ENCODE measurements at places on chromosomes 13 and 19. TPM values are rescaled to one million over a fixed set of nuclear protein-coding genes. Genes with fewer than 3 reads are reported as not detected.

- DNase-seq = no peak
Observed at GRCh38 chr13:25088562-25089221, 7.2 kb upstream of the PABPC3 start.

DNA sequence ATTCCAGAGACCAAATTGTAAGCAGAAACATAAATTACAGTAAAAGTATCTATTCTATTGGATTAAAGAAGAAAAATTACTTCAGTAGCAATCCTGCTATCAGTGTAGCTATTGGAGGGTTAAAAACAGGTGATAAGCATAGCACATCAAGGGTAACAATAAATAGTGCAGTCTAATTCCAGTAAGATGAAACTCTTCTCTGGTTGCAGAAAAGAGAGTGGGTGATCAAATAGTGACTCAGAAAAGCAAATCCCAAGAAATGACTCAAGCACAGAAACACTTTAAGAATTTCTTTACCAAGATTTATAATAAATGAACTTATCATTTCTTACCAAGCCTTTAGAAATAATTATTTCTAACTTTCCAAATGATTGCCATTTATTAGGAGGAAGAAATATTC is 135.7 kb downstream of the LMO7 start:
- DNase-seq = no peak

GRCh38 chr19:19226204-19226603 is 14.4 kb downstream of the NCAN start:
- no peak for DNase-seq

GRCh38 chr19:51417107-51417809 is at the start of gene SIGLEC10:
TSS of gene SIGLEC10 (minus strand) at chr19:51417642. CDS start at chr19:51417581, 61 bp downstream.
- DNase-seq = no peak

GRCh38 chr13:35630551-35631275 is 154.2 kb upstream of the MAB21L1 start:
- peak; percentile 10 for DNase-seq

DNA sequence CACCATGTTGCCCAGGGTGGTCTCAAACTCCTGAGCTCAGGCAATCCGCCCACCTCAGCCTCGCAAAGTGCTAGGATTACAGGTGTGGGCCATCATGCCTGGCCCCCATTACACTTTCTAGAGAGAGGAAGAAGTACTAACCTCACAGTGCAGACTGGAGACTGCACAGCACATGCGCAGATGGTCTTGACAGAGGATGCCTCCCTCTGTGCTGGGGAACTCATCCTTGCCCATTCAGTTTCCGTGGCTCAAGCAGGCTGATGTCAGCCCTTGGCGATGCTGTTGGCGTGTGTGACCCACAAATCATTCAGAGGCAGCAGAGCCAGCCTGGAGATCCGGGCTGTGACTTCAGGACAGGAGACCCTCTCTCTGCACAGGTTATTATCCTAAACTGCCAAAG is 14.6 kb upstream of the FFAR2 start:
- DNase-seq = no peak

DNA sequence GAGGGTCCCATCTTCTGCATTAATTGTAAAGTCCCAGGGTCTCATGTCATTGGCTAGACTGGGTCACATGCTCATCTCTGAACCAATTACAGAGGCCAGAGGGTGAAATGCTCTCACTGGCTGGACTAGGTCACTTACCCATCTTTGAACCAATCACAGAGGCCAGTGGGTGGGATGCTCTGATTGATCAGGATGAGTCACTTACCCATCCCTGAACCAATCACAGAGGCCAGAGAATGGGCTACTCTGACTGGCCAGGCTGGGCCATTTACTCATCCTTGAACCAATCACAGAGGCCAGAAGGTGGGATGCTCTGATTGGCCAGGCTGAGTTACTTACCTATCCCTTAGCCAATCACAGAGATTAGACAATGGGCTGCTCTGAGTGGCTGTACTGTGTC is 5.3 kb downstream of the MISP start:
- DNase-seq = no peak

GRCh38 chr19:38228491-38229439 is 4.7 kb upstream of the DPF1 start:
- DNase-seq = no peak

DNA sequence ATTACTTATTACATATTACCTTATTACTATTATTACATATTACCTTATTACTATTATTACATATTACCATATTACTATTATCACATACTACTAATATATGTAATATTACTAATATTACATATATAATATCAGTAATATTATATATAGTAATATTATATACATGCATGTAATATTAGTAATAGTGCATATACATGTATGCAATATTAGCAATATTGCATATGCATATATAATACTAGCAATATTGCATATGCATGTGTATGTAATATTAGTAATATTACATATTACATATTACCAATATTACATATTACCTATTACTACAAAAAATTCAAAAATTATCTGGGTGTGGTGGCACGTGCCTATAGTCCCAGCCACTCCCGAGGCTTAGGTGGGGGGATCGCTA is 22.4 kb downstream of the PDE4A start:
- no peak for DNase-seq

GRCh38 chr19:11574689-11575088 is 2.8 kb downstream of the ACP5 start:
- DNase-seq = no peak

- DNase-seq = no peak
Observed at GRCh38 chr13:51923983-51924539, 62.3 kb downstream of the CCDC70 start.

- no peak for DNase-seq
Observed at GRCh38 chr13:79108914-79109643, 297.0 kb downstream of the RBM26 start.

- DNase-seq = no peak
Observed at GRCh38 chr19:49614096-49614833, 23.3 kb downstream of the PRR12 start.

- no peak for DNase-seq
Observed at GRCh38 chr13:27194209-27194608, 22.6 kb upstream of the USP12 start.

DNA sequence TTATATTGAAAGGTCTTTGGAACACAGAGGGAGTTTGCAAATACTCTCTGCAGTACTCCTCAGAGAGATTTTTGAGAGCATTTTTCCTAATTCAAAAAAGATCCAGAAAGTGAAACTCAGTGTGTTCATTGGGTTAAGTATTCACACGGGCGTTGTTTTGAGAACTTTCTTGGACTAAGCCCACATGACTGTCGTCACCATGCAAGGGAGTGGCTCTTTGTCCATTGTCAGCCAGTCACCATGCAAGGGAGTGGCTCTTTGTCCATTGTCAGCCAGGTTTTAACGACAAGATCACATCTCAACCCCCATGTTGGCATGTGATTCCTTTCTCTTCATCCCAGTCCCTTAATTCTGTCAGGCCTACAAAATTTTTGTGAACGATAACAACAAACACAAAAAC is 81.2 kb upstream of the STK24 start:
- no peak for DNase-seq

DNA sequence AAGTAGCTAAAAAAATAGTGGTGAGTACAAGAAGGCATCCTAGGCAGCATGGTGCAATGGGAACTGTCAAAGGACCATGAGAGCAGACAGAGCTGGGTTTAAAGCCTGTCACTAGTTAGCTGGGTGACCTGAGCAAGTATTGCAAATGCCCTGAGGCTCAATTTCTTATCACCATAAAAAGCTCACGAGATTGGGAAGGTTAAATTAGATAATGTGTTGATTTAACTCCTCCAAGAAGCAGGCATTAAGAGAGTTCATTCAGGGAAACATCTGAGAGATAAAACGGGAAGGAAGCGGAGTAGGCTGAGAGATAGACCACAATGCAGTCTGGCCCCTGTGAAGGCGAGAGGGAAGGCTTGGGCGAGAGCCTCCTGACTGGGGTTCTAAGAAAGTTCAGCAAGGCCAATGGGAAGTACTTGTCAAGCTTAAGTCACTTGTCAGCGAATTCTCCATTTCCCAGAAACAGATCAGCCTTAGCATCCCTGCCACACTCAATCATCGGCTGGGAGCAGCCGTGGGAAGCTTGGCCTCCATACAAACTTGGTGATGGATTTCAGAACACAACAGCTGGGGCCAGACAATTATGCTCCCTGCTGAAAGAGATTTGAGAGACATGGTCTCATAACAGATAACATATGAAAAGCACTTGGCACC is 105.5 kb downstream of the POU4F1 start:
- DNase-seq = no peak

GRCh38 chr13:26541678-26542568 is 15.6 kb upstream of the WASF3 start:
- no peak for DNase-seq

- DNase-seq = no peak
Observed at GRCh38 chr13:29597706-29598105, 2.2 kb upstream of the SLC7A1 start.

DNA sequence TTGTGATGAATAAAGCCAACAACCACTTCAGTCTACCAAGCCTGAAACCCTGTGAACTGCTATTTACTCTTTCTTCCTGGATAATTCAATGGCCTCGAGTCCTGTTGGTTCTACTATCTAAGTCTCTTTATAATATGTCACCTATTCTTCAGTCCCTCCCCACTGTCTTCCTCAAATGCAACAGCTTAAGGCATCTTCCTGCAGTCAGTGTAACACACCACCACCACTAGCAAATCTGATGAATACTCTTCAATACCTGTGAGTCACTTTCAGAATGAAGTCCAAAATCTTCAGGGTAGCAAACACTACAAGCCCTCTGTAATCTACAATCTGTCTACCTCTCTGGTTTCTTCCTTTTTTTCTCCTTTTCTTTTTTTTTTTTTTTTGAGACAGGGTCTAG is 32.9 kb downstream of the ZDHHC20 start:
- no peak for DNase-seq

DNA sequence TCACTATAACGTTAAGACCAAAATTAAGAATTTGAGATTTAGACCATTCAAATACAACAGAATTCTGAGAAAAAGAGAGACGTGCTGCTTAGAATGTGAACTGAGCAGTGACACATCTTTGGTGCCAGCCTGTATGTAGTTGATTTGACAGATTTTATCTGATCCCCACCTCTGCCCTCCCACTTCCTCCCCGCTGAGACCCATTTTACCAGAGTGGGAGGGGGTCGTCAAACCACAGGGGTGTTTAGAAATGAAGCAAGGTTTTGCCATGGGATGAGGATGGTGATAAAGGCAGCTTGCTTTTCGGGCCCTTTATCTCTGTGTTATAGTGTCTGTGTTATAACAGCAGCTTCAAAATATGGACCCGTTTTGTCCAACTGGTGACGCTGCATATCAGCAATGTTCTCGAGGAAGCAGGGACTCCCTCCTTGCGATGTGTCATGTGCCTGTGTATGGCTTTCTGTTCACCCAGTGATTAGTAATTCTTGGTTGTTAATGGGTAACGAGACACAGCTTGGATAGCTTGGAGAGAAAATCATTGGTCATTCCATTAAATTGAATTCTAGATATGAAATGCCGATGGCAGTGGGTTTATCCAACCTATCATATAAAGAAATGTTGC is 125.0 kb downstream of the HS6ST3 start:
- DNase-seq = no peak

SIGLECL1 gene
- not detected for polyA plus RNA-seq

C19orf85 gene
- polyA plus RNA-seq = not detected

CFAP97D2 gene
- polyA plus RNA-seq = not detected

DYRK1B gene
- polyA plus RNA-seq = 34.1 TPM

CHST8 gene
- polyA plus RNA-seq = 0.14 TPM

CYP2A7 gene
- polyA plus RNA-seq = 0.16 TPM

CD209 gene
- polyA plus RNA-seq = 0.52 TPM

SH2D3A gene
- 5.6 TPM for polyA plus RNA-seq

QPCTL gene
- 7.2 TPM for polyA plus RNA-seq

LPAR6 gene
- 56.8 TPM for polyA plus RNA-seq

BRCA2 gene
- 10.4 TPM for polyA plus RNA-seq

ZNF700 gene
- 15.2 TPM for polyA plus RNA-seq

LILRB2 gene
- 1.8 TPM for polyA plus RNA-seq

PABPC3 gene
- 0.56 TPM for polyA plus RNA-seq

NLRP4 gene
- not detected for polyA plus RNA-seq

Measured in left renal cortex interstitium (tissue), 4 donors.